ENCODE measurements at places on chromosomes 1 and 21.

GRCh38 chr21:40235528-40235927, 368.3 kb downstream of the PCP4 start:
- DNase-seq: no peak

DNA sequence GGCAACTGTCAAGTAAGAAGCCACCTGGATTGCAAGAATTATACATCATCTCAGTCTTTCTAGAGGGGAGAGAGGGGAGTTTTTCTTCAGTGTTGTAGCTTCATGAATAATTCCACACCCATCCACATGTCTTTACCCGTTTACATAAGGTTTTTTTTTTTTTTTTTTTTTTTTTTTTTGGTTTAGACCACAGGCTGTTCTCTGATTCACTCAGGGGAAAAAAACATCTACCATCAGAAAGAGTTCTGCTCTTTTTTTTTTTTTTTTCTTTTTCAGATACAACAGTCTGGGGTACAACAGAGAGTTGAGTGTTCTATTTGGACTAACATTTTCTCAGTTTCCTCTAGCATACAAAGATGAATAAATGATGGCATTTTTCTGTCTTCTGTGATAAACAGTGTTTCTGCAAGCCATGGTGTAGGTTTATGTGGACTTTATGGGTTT, 4.9 kb upstream of the KIF14 start:
- peak; percentile 62 for DNase-seq

- DNase-seq: peak; percentile 72
Measured at GRCh38 chr1:192580351-192580962, 4.9 kb downstream of the RGS1 start.

GRCh38 chr1:208921259-208921658, 662.3 kb upstream of the CAMK1G start:
- no peak for DNase-seq

DNA sequence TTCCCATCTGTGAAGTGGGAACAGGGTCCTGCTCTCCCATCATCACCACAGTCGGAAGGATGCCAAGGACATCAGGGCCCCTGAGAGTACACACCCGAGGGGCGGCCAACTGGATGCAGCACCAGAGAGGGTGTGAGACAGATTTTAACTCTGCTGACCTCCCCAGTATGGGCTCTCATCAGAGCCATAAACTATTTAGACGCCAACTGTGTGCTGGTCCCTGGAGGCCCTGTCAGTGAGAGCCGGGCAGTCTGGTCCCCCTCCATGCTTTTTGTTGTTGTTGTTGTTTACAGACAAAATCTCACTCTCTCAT, 1.7 kb downstream of the FGR start:
- no peak for DNase-seq

- DNase-seq: peak; percentile 94
Measured at GRCh38 chr1:153375511-153375910, at the start of gene S100A12. Gene S100A12, minus strand, starts transcription at chr1:153375621. Its CDS starts 1,029 bp downstream, at chr1:153374592.

DNA sequence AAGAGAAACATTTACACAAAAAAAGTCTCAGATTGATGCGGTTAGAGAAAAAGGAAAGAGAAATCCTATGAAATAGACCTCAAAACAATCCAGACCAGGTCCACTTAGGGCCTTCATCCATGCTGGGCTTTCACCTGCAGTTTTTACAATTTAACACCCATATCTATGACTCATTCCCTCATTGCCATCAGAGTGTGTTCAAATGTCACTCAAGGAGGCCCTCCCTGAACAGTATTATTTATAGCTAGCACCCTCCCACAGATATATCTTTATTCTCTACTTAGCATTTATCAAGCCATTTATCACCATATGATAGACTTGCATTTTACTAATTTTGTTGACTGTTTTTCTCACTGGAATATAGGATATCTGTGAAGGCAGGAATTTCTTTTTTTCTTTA, 824 bp upstream of the KRTAP21-3 start:
- DNase-seq: no peak

- peak; percentile 76 for DNase-seq
Measured at GRCh38 chr21:35102488-35103371, 53.6 kb upstream of the RUNX1 start.

DNA sequence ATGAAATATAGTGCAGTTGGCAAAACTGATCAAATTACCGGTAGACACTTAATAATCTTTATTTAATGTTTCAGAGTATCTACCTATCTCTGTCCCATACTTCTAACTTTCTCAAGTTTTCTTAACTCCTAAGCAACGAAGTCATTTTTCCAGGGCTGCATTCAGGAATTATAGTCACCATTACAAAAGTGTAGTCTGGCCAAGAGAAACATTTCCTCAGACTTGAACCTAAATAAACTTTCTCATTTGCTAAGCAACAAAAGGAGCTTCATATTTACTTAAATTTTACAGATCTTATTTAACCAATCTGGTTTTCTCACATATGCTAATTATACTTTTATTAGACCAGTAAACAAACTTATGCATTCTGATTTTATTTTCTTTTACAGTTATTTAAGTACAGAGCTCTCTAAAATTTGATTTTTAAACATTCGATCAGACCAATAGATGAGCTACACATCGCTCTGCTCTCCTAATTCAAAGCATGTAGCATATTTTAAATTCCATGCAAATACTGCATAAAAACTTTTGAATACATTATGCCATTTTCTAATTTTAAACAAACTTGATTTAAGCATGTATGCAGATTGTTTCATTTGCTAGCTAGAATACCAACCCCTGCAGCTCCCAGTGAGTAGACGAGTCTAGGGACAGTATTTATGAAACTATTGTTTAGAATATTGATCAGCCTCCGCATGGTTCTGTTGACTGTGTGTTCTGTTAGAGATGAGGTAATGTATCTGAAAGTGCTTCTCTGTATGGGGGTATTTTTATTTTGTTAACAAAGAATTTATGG, 201.4 kb downstream of the CHRM3 start:
- DNase-seq: no peak

DNA sequence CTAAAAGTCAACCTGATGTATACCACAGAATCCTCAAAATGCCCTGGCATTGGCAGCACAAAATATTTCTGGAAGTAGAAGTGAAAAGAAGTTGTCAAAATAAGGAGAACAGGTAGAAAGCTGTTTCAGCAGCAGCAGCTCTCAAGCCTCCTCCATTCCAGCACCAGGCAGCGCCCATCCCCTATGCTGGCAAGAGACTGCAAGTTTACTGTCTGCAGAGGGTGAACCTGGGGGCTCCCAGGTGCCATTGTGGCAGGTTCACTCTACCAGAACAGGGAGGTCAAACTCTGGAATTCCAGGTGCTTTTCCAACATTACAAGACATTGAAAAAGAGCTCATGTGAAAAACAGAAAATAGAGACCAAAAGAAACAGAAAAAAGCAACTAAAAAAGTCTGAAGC, 128.8 kb upstream of the CTTNBP2NL start:
- DNase-seq: no peak

DNA sequence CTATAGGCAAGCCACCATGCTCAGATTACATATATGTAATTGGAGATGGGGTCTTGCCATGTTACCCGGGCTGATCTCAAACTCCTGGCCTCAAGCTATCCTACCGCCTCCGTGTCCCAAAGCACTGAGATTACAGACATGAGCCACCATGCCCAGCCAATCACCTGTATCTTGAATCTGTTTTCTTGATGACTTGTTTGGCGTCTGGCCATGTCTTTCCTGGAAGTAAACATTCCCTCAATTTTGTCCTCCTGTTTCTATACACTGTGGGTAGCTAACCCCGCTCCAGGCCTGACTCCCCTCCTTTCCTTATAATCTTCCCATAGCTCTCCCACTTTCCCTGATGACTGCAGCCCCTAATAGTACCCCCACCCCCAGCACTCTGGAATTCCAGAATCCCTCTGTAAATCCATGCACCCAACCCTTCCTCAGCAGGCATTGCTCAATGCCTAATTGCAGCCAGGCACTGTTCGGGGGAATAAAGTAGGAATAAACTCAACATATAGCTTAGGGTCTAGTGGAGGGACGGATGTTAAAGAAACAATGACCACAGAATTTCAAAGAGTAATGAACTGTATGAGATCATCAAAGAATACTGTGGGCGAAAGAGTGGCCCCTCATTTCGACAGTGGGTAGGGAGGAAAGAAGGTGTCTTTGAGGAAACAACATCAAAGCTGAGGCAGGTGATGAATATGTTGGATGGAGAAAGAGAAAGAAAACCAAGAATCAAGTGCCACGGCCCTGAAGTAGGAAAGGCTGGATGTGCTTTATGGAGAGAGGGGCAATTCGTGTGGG, 161.5 kb downstream of the ADSS2 start:
- DNase-seq: no peak

- DNase-seq: no peak
Measured at GRCh38 chr1:58123051-58123450, 423.5 kb downstream of the OMA1 start.

GRCh38 chr1:217052196-217052595, 329.0 kb upstream of the ESRRG start:
- DNase-seq: no peak
